ENCODE measurements at places on chromosomes 4 and X. TPM values are rescaled to one million over a fixed set of nuclear protein-coding genes. Genes with fewer than 3 reads are reported as not detected.

DNA sequence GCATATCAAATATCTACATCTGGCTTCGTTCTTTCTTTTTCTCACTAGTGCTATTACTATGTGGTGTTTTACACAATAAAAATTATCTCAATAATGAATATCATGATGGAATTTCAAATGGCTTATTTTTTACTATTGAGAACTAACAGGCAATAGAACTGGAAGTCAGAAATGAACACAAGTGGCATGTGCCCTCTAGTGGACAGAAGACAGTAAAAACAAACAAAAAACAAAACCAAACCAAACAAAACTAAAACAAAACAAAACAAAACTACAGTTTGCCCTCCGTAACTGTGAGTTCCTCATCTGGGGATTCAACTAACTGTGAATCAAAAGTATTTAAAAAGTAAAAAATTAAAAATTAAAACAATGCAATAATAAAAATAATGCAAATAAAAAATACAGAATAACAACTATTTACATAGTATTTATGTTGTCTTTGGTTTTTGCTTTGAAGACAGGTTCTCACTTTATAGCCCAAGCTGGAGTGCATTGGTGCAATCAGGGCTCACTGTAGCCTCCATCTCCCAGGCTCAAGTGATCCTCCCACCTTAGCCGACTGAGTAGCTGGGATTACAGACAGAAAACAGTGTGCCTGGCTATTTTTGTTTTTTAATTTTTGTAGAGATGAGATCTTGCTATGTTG is 195.6 kb upstream of the TACR3 start:
- DNase-seq, result no peak

DNA sequence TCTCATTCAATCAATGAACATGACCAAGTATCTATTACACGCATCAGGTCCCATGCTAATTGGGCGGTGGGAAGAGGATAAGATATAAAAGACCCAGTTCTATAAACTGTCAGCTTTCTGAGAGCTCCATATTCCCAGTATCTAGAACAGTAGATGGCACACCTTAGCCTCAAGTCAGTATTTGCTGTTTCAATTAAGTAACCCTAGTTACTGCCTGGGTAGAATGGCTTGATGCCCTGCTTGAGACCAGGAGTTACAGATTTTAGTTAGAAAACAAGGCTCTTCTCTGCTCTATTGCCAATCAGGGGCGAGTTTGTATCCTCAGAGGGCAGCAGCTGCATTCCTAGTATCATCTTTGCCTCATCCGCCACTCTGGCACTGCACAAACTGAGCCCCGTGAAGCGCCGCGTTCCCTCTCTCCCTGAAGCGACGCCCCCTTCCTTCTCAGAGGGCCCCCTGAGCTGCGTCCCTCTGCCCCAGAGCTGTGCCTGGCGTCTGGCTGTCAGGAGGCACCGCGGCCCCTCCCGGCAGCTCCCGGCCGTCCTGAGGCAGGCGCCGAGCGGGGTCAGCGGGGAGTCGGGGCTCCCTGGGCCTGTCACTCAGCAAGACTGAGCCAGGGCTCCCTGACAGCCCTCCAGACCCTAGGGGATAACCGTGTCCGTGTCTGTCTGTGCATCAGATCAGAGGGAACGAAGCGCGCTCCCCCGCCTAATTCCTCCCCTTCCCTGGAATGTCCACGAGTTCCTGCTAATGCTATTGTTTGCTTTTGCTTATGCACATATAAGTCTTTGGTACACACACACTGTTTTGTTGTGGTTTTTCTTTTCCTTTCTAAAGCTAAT is 212.4 kb upstream of the TTC29 start:
- no peak for DNase-seq

DNA sequence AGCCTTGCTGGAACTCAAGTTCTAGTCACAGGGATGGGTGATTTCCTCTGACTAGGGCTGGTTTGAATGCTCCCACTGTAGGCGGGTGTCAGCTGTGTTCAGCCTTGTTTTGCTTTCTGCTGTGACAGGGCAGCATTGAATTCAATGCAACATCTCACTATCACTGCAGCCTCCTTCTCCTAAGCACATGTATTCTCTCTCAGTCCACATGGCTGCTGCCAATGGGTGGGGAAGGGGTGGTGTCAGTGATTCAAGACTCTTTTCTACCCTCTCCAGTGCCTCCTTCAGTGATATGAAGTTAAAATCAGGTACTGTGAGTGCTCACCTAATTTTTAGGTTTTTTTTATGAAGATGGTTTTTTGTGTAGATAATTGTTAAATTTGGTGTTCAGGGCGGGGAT is 46.3 kb downstream of the COL4A5 start:
- no peak for DNase-seq

GRCh38 chrX:3271183-3271833 is 75.1 kb downstream of the MXRA5 start:
- DNase-seq, result no peak

Gene S100G
- not detected for total RNA-seq

- DNase-seq, result no peak
Observed at GRCh38 chr4:11518754-11519153, 90.1 kb upstream of the HS3ST1 start.

GRCh38 chrX:372856-373640 is 13.7 kb downstream of the PPP2R3B start:
- DNase-seq, result no peak

DNA sequence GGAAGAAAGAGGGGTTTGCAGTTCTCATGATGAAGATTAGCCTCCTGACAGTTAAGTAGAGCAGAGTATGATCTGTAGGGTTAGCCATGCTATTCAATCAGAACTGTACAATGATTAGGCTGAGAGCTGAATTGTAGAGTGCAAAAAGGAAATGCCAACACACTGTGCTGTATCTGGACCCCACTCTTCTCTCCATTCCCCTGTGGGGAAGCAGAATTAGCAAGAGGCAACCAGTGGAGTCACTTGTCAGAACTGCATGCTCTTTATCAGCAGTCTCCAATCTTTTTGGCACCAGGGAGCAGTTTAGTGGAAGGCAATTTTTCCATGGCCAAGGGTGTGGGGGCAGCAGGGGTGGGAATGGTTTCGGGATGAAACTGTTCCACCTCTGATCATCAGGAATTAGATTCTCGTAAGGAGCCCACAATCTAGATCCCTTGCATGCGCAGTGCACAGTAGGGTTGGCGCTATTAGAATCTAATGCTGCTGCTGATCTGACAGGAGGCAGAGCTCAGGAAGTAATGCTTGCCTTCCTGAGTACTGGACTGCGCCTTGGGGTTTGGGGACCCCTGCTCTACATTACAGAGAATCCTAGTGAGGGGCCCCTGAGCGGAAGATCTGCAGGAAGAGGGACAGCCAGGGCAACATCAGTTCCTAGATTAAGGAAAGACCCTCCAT is 19.4 kb downstream of the TBC1D9 start:
- no peak for DNase-seq

DNA sequence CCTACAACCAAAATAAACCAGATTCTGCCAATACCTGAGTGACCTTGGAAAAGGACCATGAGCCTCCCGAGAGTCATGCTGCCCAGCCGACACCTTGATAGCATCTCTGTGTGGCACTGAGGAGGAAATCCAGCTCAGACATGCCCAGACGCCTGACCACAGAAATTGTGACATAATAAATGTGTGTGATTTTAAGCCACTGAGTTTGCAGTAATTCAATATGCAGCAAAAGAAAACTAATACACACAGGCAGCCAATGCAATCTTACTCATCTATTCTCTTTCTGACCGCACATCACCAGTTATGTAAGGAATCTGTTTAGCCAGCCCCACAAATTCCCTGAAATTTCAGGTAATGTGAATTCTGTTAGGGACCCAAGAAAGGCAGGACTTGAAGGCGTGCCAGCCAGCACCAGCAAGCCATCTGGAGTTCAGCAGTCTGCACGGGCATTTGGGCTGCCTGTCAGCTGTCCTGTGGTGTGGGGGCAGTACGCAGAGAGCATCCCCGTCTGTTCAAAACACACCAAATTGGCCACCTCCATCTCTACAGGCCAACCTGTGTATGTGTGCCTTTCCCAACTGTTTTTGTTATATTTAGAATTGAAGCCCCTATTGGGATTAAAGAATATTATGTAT is 176.4 kb downstream of the NLGN4X start:
- DNase-seq, result no peak

DNA sequence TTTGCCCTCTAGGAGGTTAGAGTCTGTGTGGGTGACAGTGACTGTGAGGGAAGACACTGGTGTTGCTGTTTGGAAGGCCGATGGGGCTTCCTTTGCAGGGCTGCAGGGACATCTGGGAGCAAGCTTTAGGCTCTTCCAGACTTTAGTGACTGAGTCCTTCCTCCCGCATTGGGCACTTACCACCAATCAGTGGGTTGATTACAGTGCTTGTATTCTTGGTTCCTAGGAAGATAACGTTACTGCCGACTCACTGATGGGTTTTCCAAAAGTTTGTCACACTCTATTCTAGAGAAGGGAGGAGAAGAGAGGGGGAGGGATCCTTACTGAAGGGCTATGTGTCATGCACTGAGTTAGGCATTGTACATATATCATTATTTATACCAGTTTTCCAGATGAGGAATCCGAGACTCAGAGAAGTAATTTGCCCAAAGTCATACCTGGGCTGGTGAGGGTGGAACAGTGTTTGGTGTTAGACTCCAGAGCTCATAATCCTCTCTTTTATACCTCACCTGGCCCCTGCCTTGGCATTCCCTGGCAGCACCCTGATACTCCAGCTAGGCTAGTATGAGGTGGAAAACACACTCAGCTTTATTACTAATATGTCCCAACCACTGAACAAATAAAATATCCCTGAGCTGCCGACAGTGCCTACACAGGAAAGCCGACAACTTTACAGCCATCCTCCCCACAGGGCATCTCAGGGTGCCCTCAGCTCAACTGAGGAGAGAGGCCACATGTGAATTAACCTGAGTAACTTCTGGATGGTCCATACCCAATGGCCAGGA is 3.8 kb downstream of the CHST7 start:
- DNase-seq, result no peak

- DNase-seq, result no peak
Observed at GRCh38 chrX:42565739-42566138, 212.2 kb downstream of the PPP1R2C start.

DNA sequence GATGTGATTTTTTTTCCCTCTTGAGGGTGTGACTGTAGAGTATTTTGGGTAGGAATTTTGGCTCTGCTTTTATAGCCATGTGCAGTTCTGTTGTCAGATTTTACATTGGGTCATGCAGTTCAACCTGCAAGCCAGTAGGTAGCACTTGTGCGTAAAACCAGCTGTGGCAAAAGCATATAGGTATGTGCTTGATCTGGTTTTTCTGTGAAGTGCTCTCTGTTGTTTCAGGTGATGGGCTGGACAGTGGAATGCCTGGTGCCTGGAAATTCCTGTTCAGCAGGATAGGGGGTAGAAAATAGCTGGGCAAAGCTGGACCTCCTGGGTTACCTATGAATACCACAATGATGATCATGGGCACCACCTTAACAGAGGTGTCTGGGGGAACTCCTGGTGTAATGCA is 584.2 kb upstream of the PCDH10 start:
- no peak for DNase-seq

- no peak for DNase-seq
Observed at GRCh38 chr4:119733431-119733830, 104.8 kb upstream of the PDE5A start.

Gene IL2RG
- 9.9 TPM for total RNA-seq

DNA sequence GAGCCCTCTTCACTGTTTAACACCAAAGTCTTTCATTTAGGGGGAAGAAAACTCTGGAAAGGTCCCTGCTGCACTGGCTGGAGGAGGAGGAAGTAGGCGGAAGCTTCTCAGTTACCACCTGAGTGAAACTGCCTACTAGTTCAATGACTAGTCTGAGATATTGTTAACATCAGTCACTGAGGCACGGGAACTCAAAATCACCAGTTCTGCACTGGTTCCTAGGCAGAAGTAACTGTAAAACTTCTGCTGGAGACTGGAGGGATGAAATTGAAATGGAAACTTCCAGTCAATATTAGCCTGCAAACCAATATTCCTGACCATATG is 178.3 kb downstream of the SNCA start:
- DNase-seq, result no peak

Gene SORBS2
- 101 TPM for total RNA-seq

Gene GASK1B
- 100 TPM for total RNA-seq

Gene RENBP
- 23.0 TPM for total RNA-seq

Gene CFAP47
- 0.18 TPM for total RNA-seq

Gene SPINK2
- total RNA-seq, result not detected

GRCh38 chr4:153733751-153734448 is 25.9 kb downstream of the RNF175 start:
- DNase-seq, result no peak

DNA sequence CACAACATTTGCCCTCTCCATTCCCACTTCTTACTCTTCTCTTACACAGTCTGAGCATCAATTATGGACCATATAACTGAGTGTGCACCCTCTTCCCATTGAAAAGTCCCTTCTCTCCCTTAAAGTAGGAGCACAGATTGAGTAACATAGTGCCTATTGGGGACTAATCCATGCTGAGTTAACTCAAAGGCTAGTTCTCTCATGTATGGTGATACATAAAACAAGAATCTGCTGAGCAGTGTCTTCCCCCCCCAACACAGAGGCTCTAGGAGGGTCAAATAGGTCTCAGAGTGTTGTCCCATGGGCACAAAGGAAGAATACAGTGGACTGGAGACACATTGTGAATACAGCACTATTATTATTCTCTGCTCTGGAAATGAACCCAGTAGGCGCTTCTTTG is 274.6 kb upstream of the BOD1L1 start:
- no peak for DNase-seq

- peak; percentile 91 for DNase-seq
Observed at GRCh38 chrX:54808109-54808604, 612 bp downstream of the MAGED2 start.

All from sciatic nerve (tissue), 2 donors.